ENCODE measurements at places on chromosomes 13 and 19.

GRCh38 chr13:75993823-75994222 lies 357.7 kb downstream of the LMO7 start:
- no peaks in the 10 kb centered on the region for H3K4me1 ChIP-seq
- no peak overlapping the region for H3K27ac ChIP-seq
- DNase-seq, result no peak
- H3K4me3 ChIP-seq, result no peak overlapping the region

GRCh38 chr13:36493046-36493445 lies 60.8 kb downstream of the CCNA1 start:
- H3K36me3 ChIP-seq, result no peaks in the 10 kb centered on the region
- DNase-seq, result no peak
- H3K27me3 ChIP-seq, result no peaks in the 10 kb centered on the region
- no peak overlapping the region for H3K4me3 ChIP-seq
- no peak overlapping the region for H3K27ac ChIP-seq
- no peaks in the 10 kb centered on the region for H3K4me1 ChIP-seq

GRCh38 chr19:54189145-54189734 lies at the start of gene MBOAT7:
TSS of gene MBOAT7 (minus strand) at chr19:54189580. CDS start at chr19:54188508, 1,072 bp downstream.
- peaks cover 27% of the 10 kb centered on the region for H3K36me3 ChIP-seq
- DNase-seq, result no peak
- peak within 1 kb of the TSS; percentile 94 for H3K4me3 ChIP-seq
- H3K27ac ChIP-seq, result peak within 1 kb of the TSS; percentile 99

DNA sequence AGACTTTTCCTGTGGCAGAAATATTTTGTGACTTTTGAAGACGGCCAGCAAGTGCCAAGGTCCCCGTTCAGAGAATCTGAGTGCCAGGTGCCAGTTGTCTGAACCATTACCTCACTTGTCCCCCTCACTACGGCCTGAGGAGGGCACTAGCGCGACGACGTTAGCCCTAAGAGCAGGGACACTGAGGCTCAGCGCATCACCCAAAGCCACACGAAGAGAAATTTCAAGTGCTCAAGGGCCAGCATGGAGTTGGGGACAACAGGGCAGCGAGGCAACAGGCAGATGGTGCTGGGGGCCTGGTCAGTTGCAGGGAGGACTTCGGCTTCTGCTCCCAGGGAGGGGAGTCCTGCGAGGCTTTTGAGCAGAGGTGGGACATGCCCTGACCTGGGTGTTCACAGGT lies 9.5 kb upstream of the TYK2 start:
- no peak for DNase-seq
- H3K36me3 ChIP-seq, result peaks cover 34% of the 10 kb centered on the region
- H3K4me1 ChIP-seq, result peaks cover 6% of the 10 kb centered on the region
- peak overlapping the region; percentile 7 for H3K4me3 ChIP-seq
- no peak overlapping the region for H3K27ac ChIP-seq
- H3K27me3 ChIP-seq, result no peaks in the 10 kb centered on the region

- H3K4me1 ChIP-seq, result no peaks in the 10 kb centered on the region
- H3K4me3 ChIP-seq, result no peak overlapping the region
- H3K27ac ChIP-seq, result no peak overlapping the region
- H3K36me3 ChIP-seq, result no peaks in the 10 kb centered on the region
- no peaks in the 10 kb centered on the region for H3K27me3 ChIP-seq
- no peak for DNase-seq
These were observed 138.0 kb upstream of the IRS2 start for GRCh38 chr13:109924376-109924775.

GRCh38 chr19:43798546-43799409 lies 3.5 kb downstream of the LYPD5 start:
- peaks cover 13% of the 10 kb centered on the region for H3K27me3 ChIP-seq
- H3K27ac ChIP-seq, result peak overlapping the region; percentile 67
- peak; percentile 28 for DNase-seq
- peaks cover 21% of the 10 kb centered on the region for H3K4me1 ChIP-seq
- peak overlapping the region; percentile 77 for H3K4me3 ChIP-seq
- peaks cover 3% of the 10 kb centered on the region for H3K36me3 ChIP-seq

DNA sequence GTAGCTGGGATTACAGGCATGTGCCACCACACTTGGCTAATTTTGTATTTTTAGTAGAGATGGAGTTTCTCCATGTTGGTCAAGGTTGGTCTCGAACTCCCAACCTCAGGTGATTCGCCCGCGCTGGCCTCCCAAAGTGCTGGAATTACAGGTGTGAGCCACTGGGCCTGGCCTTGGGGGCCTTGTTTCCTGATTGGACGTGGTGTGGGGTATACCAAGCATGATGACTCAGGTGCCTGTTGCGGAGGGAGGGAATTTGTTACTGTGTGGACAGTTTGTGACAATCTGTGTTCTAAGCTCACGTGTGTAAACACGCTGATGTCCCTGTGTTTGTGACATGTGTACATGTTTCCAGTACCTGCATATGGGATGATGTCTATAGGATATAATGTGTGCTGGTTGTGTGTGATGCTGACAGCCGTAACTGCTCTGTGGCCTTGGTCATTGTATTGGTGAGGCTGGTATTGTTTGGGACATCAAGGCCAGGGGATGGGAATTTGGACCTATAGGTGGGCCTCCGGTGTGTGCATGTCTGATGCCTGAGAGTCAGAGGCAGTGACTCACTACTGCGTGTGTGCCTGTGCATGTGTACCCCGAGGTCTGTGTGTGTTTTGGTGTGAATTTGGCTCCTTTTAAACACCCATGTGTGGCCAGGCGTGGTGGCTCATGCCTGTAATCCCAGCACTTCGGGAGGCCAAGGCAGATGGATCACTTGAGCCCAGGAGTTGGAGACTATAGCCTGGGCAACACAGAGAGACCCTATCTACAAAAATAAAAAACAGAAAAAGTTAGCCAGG lies 1.6 kb upstream of the EGLN2 start:
- peaks cover 38% of the 10 kb centered on the region for H3K4me1 ChIP-seq
- H3K36me3 ChIP-seq, result peaks cover 40% of the 10 kb centered on the region
- peak overlapping the region; percentile 99 for H3K27ac ChIP-seq
- H3K4me3 ChIP-seq, result peak overlapping the region; percentile 98

- DNase-seq, result no peak
- H3K27me3 ChIP-seq, result no peaks in the 10 kb centered on the region
- no peaks in the 10 kb centered on the region for H3K36me3 ChIP-seq
- no peak overlapping the region for H3K27ac ChIP-seq
- no peak overlapping the region for H3K4me3 ChIP-seq
These were observed 35.0 kb upstream of the FRY start for GRCh38 chr13:31996601-31997000.

- H3K4me3 ChIP-seq, result no peak overlapping the region
- no peaks in the 10 kb centered on the region for H3K27me3 ChIP-seq
- no peak overlapping the region for H3K27ac ChIP-seq
- H3K4me1 ChIP-seq, result no peaks in the 10 kb centered on the region
- no peaks in the 10 kb centered on the region for H3K36me3 ChIP-seq
- no peak for DNase-seq
These were observed 83.6 kb upstream of the KLF12 start for GRCh38 chr13:74217811-74218210.

DNA sequence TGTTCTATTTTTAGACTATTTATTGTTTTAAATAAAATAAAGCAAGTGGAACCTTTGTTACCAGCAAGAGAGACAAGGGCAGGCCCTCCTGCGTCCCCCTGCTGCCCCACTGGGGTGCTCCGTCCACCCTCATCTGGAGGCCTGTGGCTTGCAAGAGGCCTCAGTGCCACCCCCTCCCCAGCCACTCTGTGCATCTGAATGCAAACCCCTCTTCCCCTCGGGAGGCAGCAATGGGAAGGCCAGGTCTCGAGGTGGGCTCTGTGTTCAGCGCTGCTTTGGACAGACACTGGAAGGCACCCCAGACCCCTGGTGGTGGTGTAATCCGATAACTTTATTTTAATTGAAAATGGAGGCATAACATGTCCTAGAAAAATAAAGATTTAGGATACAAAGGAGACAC lies 4.6 kb downstream of the SIX5 start:
- no peak for DNase-seq
- peaks cover 12% of the 10 kb centered on the region for H3K36me3 ChIP-seq
- peaks cover 8% of the 10 kb centered on the region for H3K27me3 ChIP-seq
- no peak overlapping the region for H3K27ac ChIP-seq
- H3K4me3 ChIP-seq, result no peak overlapping the region

DNA sequence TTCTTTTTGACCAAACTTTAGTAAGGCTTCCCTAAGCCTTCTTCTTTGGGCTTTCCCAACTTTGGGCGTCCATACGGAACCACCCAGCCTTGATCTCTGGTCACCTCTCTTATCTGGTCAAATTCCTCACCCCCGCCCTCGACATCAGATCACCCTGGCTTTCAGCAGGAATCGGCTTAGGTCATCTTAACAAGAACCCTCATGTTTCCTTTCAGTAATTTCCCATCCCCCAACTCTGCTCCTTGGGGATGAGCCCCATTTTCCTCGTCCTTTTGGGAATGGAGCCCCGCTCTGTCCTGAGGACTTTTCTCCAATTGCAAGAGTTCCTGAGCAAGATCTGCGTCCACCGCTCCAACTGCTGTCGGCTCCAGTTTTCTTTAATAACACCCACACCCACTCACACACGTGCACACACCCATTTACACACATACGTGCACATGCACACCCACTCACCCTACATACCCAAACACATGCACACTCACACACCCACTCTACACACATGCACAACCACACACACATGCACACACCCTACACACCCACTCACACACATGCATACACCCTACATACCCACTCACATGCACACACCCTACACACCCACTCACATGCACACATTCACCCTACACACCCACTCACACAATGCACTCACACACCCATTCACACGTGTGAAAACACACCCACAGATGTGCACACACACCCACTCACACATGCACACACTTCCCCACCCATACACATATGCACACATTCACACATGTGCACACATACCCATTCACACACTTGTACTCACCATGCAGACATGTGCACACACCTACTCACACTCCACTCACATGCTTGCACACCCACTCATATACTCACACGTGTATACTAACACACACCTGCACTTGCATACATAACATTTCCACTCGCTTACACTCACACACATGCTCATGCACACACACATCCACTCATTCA lies 87.0 kb upstream of the TM9SF2 start:
- no peaks in the 10 kb centered on the region for H3K27me3 ChIP-seq
- no peaks in the 10 kb centered on the region for H3K4me1 ChIP-seq
- H3K36me3 ChIP-seq, result no peaks in the 10 kb centered on the region

- no peak overlapping the region for H3K4me3 ChIP-seq
- H3K4me1 ChIP-seq, result peaks cover 17% of the 10 kb centered on the region
- peaks cover 1% of the 10 kb centered on the region for H3K36me3 ChIP-seq
- no peak overlapping the region for H3K27ac ChIP-seq
- H3K27me3 ChIP-seq, result no peaks in the 10 kb centered on the region
These were observed 3.9 kb downstream of the TEX30 start for GRCh38 chr13:102769679-102770078.

DNA sequence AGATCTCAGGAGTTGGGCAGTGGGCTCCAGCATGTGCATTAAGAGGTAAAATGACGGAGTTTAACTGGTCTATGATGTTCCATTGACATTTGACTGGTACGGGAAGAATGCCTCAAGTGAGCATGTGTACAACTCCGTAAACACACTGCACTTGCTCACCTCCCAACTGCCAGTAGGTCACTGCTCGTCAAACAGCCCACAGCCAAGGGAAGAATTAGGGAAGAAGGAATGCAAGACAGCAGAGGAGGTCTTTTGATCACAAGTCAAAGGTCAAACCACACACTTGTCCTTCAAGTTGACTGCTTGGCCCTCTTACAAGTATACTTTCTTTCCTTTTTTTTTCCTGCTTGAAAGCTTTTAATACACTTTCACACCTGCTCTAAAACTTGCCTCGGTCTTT lies 236.7 kb downstream of the B3GLCT start:
- H3K36me3 ChIP-seq, result no peaks in the 10 kb centered on the region
- no peak for DNase-seq
- no peak overlapping the region for H3K4me3 ChIP-seq
- no peaks in the 10 kb centered on the region for H3K4me1 ChIP-seq
- H3K27ac ChIP-seq, result no peak overlapping the region
- H3K27me3 ChIP-seq, result peaks cover 51% of the 10 kb centered on the region

DNA sequence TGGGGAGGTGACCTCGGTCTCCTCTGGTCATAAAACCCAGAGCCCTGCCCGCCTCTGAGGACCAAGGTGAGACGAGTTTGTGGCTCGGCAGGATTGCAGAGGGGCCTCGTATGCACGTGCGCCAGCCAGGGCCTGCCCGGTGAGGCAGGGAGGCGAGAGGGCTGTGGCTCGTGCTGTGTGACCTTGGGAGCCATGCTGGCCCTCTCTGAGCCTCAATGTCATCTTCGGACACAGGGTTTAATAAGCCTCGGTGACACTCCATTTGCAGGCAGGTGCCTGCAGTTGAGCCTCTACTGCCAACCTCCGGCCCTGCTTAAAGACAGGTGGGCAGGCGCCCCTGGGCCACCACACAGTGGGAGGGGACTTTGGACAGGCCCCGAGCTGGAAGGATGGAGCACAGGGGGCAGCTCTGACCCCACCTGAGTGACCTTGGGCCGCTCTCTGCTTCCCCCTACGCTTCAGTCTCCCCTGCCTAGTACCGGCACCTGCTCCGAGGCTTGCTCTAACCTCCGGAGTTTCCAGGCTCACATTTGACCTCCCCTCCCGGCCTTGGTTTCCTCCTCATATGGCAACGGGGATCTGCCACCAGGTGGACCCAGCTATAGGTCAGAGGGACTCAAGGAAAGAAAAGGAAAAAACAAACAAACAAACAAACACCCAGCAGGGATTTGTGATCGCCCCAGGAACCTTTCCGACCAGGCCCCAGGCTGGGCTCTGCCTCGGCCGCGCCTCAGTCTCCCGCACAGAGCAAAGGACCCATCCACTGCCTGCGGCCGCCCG lies 3.1 kb downstream of the ZBTB7A start:
- peaks cover 21% of the 10 kb centered on the region for H3K4me1 ChIP-seq
- H3K27me3 ChIP-seq, result no peaks in the 10 kb centered on the region
- H3K4me3 ChIP-seq, result peak overlapping the region; percentile 83
- peak overlapping the region; percentile 79 for H3K27ac ChIP-seq

DNA sequence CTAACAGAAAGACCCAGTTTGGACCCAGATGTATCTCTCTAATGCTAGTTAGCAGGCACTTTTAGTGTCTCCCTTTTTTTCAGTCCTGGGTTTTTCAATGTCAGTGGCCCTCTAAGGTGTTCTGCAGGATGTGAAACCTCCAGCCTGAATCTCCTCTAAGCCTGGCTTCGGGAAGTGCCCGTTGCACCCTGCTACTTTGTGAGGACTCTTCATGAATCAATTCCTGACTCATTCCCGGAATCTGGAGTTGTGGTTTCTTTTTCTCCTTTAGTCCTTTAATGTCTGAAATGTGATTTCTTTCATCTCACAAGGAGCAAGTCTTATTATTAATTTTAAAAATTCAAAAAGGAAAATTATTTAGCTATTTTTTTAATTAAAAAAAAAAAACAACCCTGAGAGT lies 116.0 kb downstream of the ZNF536 start:
- DNase-seq, result no peak
- H3K4me3 ChIP-seq, result no peak overlapping the region
- no peak overlapping the region for H3K27ac ChIP-seq
- no peaks in the 10 kb centered on the region for H3K36me3 ChIP-seq
- no peaks in the 10 kb centered on the region for H3K4me1 ChIP-seq
